ENCODE measurements at places on chromosomes 16 and 17. TPM values are rescaled to one million over a fixed set of nuclear protein-coding genes. Genes with fewer than 3 reads are reported as not detected.

Gene HIGD1B
- not detected for total RNA-seq

Gene NAGS
- 4.2 TPM for total RNA-seq

Gene TAT
- total RNA-seq, result not detected

Gene HS3ST3A1
- total RNA-seq, result not detected

Gene SGSH
- 5.9 TPM for total RNA-seq

Gene MPP2
- 0.29 TPM for total RNA-seq

Gene CCL7
- not detected for total RNA-seq

Gene YPEL2
- total RNA-seq, result 13.4 TPM

Gene SPATA32
- total RNA-seq, result not detected

Gene HBQ1
- total RNA-seq, result not detected

Gene KRT12
- total RNA-seq, result 0.33 TPM

Gene PNMT
- 0.25 TPM for total RNA-seq

Gene MYH1
- total RNA-seq, result not detected

Gene GNG13
- not detected for total RNA-seq

Gene ELMO3
- total RNA-seq, result 57.4 TPM

Gene C17orf107
- total RNA-seq, result 1.4 TPM

Gene C16orf92
- not detected for total RNA-seq

Measured in HT-29 (cell line).